ENCODE measurements at places on chromosomes 5 and 9. TPM values are rescaled to one million over a fixed set of nuclear protein-coding genes. Genes with fewer than 3 reads are reported as not detected.

VCP gene
- 274 TPM for total RNA-seq

SMIM33 gene
- not detected for total RNA-seq

PTPDC1 gene
- total RNA-seq, result 7.1 TPM

PLPPR1 gene
- not detected for total RNA-seq

CSF2 gene
- 0.29 TPM for total RNA-seq

FOXI1 gene
- total RNA-seq, result not detected

CEL gene
- total RNA-seq, result 0.64 TPM

DNA sequence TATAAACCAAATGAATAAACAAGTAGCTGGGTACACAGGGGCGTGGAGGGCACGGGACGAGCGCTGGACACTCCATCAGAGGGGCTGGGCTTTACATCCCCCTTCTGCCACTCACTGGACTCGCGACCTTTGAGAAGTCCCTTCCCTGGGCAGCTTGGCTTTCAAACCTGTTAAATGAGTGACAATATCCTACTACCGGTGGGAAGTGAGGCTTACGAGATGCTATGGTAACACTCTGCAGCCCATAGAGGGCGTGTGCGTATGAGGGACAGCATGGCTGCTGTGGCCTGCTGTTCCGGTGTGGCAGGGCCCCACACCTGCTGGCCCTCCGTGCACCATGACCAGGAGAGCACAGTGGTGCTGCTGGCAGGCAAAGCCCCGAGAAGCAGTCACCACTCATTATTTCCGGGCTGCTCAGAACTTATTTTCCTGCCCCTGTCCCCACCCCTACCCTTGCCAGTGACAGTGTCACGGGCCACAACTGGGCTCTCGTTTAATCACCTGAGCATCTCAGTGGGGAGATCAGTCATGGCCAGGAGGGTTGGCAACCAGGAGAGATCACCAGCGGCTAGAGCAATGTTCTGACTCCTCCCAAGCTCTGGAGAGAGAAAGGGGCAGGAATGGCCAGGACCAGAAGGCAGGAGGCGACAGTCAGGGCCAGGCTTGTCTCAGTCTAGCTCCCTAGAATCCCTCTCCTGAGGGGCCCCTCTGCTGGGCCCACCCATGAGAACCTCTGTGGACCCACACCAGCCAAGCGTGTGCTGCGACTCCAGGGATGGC lies 10.5 kb downstream of the CLTB start:
- no peak for DNase-seq

DNA sequence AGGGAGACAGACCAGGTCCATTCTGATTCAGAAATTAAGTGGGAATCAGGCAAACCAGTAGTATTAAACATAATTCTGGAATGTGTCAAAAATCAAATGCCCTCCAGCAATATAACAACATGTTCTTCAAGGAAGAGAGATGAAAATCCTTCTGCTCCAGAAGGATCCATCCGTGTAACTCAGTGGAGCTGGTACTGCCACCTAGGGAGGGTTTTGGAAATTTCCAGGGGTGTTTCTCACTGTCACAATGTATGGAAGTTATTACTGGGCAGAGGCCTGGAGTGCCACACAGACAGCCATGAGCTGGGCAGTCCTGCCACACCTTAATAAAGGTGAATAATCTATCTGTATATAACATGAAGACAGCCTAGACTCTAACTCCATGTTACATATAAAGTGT lies 87.5 kb downstream of the TTLL11 start:
- DNase-seq, result no peak

DNA sequence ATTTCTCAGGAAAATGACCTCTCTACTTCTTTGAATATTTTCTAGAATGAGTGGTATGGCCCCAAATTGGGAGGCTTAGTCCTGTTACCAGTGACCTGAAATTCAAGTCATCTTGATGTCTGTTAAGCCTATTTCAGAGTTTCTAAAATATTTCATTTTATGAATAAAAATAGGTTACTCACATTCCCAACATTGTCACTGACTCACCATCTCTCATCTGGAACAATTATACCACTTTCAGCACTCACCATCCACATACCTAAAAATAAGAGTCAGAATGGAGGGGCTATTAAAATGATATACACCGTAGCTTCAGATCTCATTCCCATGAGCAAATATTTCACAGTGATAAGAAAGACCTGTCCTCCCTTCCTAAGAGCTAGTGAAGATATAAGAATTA lies 71.8 kb downstream of the KIAA1958 start:
- no peak for DNase-seq

- DNase-seq, result no peak
These were observed 984.5 kb upstream of the CDH18 start for GRCh38 chr5:20972419-20972925.

DNA sequence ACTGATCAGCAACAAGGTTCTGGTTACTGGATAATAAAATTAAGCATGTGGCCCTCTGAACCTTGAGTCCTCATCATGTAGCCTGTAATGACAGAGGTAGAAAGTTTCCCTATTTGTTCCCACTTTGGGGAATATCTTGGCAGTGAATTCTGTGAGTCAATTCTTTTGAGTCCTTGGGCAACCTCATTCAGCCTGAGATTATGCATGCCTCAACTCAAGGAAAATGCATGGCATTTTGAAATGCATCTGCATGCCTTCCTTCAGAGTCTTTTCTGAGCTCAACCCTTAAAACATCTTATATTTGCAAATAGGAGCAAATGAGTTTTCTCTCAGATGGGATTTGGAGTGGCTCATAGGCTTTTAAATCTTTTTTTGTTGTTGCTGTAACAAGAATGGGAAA lies 218.1 kb upstream of the CD180 start:
- DNase-seq, result no peak

Measured in activated B cell treated with CpG ODN at 0.5 μM for 24 hours (primary cell).